ENCODE measurements at places on chromosomes 3 and 15. TPM values are rescaled to one million over a fixed set of nuclear protein-coding genes. Genes with fewer than 3 reads are reported as not detected.

Gene SLC24A5
- not detected for total RNA-seq

Gene GOLGA6B
- not detected for total RNA-seq

Gene NBEAL2
- 97.0 TPM for total RNA-seq

Gene TMEM89
- total RNA-seq = not detected

GRCh38 chr3:72407766-72408165 is 440.5 kb downstream of the SHQ1 start:
- H3K27ac ChIP-seq = no peak overlapping the region
- no peak overlapping the region for H3K4me3 ChIP-seq
- no peak for DNase-seq

DNA sequence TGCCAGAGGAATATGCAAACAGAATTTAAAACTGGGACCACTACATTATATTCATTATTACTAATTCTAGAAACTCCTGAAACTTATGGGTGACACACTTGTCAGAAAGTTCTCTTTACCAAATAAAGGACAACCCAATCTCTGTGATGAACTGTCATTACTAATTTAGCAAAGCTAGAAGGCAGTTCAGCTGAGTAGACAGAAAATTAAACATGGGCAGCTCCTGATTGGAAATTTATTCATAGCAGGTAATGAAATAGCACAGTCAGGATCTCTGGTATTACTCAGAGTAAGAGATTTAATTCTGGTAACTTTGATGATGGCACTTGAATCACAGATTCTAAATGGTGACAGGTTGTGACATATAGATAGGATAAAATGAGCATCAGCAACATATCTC is 123.0 kb downstream of the GBE1 start:
- H3K4me1 ChIP-seq = no peaks in the 10 kb centered on the region
- no peak overlapping the region for H3K27ac ChIP-seq
- peaks cover 3% of the 10 kb centered on the region for H3K36me3 ChIP-seq
- H3K27me3 ChIP-seq = no peaks in the 10 kb centered on the region

DNA sequence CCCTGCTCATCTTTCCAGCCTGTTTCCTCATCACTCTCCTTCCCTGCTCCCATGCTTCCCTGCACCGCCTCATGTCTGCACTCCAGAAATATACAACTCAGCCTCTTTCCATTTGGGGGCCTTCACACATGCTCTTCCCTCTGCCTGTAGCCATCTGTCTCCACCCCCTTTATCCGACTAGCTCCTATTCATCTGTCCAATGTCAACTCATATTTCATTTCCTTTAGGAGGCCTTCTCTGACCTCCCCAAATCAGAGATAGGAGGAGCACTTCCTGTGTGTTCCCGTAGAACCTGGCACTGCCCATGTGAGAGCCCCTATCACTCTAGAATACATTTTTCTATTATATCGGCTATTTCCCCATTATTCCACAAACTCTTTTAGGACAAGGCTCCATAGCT is 10.6 kb downstream of the ATP8B4 start:
- no peak for DNase-seq
- peak overlapping the region; percentile 56 for H3K27ac ChIP-seq
- peaks cover 21% of the 10 kb centered on the region for H3K4me1 ChIP-seq
- H3K4me3 ChIP-seq = no peak overlapping the region
- H3K36me3 ChIP-seq = no peaks in the 10 kb centered on the region

- peaks cover 9% of the 10 kb centered on the region for H3K36me3 ChIP-seq
- DNase-seq = no peak
- H3K4me1 ChIP-seq = peaks cover 5% of the 10 kb centered on the region
- H3K27me3 ChIP-seq = no peaks in the 10 kb centered on the region
Observed at GRCh38 chr15:74417225-74417624, 16.5 kb downstream of the SEMA7A start.

GRCh38 chr15:84883916-84884781 is at the start of gene SLC28A1:
Gene SLC28A1, plus strand, starts transcription at chr15:84884662. Its CDS starts 3,099 bp downstream, at chr15:84887761.
- H3K36me3 ChIP-seq = no peaks in the 10 kb centered on the region
- no peak for DNase-seq

- peaks cover 25% of the 10 kb centered on the region for H3K4me1 ChIP-seq
- H3K36me3 ChIP-seq = no peaks in the 10 kb centered on the region
- no peak overlapping the region for H3K4me3 ChIP-seq
Observed at GRCh38 chr15:65612949-65613744, 2.2 kb upstream of the INTS14 start.

DNA sequence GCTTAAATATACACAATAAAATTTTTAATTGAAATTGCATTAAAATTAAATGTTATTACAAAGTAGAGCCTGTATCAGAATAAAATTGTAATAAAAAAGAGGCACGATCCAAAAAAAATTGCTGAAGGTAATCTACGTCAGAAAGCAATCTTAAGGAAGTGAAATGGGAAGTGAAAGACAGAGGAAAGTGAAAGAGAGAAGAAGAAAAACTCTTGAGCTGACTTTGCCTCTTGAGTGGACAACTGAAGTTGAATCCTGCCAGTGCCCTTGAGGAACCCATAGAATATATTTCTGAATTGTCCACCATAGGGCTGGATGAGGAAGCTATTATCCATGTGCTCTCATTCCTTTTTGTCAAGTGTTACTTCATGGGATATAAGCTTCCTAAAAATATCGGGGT is 285.1 kb upstream of the STAC start:
- H3K27me3 ChIP-seq = no peaks in the 10 kb centered on the region
- no peak overlapping the region for H3K4me3 ChIP-seq
- H3K27ac ChIP-seq = no peak overlapping the region
- H3K36me3 ChIP-seq = no peaks in the 10 kb centered on the region

DNA sequence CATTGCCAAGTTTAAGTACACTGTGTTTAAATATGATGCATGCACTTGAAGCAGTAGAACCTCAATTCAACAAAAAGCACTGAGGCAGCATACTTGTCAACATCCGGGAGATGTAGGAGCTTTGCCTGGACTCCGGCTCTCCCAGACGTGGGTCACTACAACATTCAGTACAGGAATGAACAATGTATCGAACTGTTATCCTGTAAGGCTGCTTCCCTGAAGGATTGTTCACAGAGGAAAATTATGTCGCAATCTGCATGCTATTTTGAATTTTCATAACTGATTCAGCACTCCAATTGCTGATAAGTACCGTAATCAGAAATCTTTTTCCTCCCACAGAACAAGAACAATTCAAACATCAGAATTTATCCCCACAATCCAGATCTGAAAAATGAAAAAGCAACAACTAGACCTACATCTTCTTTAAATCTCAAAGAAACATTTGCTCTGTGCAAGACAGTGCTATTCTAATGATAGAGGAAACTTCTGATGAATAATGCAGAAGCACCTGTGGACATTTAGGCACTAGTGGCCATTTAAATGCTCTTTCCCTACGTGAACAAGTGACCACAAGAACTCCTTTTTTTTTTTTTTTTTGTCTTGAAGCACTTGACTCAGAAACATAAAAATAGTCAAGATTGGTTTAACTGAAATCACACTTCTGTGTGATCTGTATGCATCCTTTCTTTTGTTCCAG is 113.4 kb downstream of the PLCH1 start:
- no peak overlapping the region for H3K27ac ChIP-seq
- no peaks in the 10 kb centered on the region for H3K36me3 ChIP-seq
- no peaks in the 10 kb centered on the region for H3K27me3 ChIP-seq

GRCh38 chr15:59605994-59606393 is 5.6 kb upstream of the GCNT3 start:
- no peaks in the 10 kb centered on the region for H3K4me1 ChIP-seq
- no peak for DNase-seq
- no peaks in the 10 kb centered on the region for H3K36me3 ChIP-seq
- no peak overlapping the region for H3K4me3 ChIP-seq
- H3K27ac ChIP-seq = no peak overlapping the region
